ENCODE measurements at places on chromosomes 3 and 15.

- DNase-seq = no peak
Observed at GRCh38 chr15:71718116-71718910, 92.0 kb upstream of the NR2E3 start.

- no peak for DNase-seq
Observed at GRCh38 chr3:150090006-150090405, 119.3 kb upstream of the PFN2 start.

- DNase-seq = no peak
Observed at GRCh38 chr3:63613561-63613960, 38.9 kb upstream of the SNTN start.

- no peak for DNase-seq
Observed at GRCh38 chr3:59425371-59425770, 375.5 kb upstream of the CFAP20DC start.

- no peak for DNase-seq
Observed at GRCh38 chr3:64422192-64422591, 196.9 kb upstream of the PRICKLE2 start.

- no peak for DNase-seq
Observed at GRCh38 chr15:83656943-83657528, 3.1 kb downstream of the ADAMTSL3 start.

- peak; percentile 36 for DNase-seq
Observed at GRCh38 chr3:150779402-150779858, 16.5 kb upstream of the SIAH2 start.

- DNase-seq = no peak
Observed at GRCh38 chr3:12934431-12934830, 93.1 kb upstream of the RPL32 start.

GRCh38 chr3:140088513-140088912, 153.5 kb downstream of the CLSTN2 start:
- DNase-seq = no peak

DNA sequence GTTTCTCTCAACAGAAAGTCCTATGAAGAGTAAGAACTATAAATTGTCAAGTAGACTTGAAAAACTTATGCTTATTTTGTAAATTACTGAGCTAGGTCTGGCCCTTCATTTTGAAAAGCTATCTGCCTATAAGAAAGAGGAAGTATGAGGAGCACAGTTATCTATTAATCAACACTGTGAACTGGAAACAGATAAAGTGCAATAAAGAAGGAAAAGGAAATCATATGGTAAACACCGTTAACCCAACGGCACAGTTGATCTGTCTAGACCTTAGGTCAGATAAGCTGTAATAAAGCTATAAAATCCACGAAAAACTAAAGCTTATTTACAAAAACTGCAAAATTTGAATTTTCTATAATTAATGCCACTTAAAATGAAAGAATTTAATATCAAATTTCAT, 242.5 kb downstream of the ZBTB20 start:
- DNase-seq = peak; percentile 91

- DNase-seq = no peak
Observed at GRCh38 chr3:113231391-113231790, 20.0 kb downstream of the BOC start.

DNA sequence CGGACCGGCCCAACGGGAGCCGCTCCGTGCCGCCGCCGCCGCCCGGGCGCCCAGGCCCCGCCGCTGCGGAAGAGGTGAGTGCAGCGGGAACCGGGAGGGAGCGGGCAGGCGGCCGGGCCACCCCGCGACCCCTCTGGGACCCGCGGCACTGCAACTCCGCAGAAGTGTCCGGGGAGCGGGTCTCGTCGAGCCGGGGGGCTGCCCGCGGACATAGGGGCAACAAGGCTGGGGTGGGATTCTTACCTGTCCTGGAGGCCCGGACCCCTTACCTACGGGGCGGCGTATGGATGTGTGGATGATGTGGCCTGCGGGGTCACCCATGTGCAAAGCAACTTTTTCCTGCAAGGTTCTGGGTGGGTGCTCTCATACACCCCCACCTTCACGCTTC, 361 bp downstream of the SEMA3F start:
- DNase-seq = no peak

GRCh38 chr3:30664884-30665283, 58.5 kb downstream of the TGFBR2 start:
- DNase-seq = peak; percentile 97

GRCh38 chr3:17742880-17743657, 638 bp upstream of the TBC1D5 start:
- no peak for DNase-seq

- DNase-seq = peak; percentile 87
Observed at GRCh38 chr3:134600685-134601463, 49.9 kb downstream of the KY start.

DNA sequence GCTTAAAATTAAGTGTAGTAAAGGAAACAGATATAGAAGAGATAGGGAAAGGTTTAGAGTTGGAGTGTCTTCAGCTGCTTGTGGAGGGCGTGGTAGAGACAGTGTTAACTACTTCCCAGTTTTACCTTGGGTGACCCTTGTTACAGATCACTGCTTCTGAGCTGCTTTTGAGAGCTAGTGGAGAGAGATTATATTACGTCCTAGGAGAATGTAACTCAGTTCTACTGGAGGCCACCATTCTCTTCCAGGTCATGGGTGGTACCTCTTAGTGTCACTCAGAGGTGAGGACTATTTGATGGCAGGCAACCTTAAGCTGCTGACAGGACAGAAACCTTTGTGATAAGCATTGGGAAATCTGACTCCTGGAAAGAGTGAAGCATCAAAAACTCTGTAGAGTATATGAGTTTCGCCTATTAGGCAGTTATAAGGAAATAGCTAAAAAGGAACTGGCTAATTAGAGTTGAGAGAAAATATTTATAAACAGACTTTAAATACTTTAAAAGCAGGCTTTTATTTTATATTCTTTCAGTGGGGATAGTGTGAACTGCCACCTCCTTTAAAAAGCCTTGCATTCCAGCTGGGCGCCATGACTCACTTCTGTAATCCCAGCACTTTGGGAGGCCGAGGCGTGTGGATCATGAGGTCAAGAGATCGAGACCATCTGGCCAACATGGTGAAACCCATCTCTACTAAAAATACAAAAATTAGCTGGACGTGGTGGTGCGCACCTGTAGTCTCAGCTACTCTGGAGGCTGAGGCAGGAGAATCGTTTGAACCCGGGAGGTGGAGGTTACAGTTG, 106.5 kb downstream of the ZNF609 start:
- DNase-seq = peak; percentile 72

- DNase-seq = no peak
Observed at GRCh38 chr15:50828610-50829206, 63.2 kb upstream of the SPPL2A start.

DNA sequence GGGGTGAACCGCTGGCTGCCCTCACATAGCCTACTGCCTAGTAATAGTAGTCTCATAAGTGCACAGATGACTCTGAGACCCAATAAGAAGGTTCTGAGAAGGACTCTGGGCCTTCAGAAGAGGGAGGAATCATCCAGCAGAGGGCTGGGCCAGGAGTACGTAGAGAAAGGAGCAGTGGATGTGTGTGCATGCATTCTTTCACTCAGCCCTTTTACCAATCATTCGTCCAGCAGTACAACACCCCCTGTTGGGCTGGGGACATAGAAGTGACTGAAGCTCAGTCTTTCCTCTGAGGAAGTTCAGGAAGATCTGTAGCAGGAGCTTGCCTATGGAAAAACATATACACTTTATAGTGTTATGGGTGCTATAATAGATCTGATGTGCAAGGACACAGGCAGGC, 333.1 kb downstream of the CLSTN2 start:
- DNase-seq = no peak

All from hematopoietic multipotent progenitor cell treated with erythropoietin and hydrocortisone succinate and interleukin-3 and kit ligand, for 4 days (in vitro differentiated cells).